ENCODE measurements at places on chromosomes 3 and 15.

DNA sequence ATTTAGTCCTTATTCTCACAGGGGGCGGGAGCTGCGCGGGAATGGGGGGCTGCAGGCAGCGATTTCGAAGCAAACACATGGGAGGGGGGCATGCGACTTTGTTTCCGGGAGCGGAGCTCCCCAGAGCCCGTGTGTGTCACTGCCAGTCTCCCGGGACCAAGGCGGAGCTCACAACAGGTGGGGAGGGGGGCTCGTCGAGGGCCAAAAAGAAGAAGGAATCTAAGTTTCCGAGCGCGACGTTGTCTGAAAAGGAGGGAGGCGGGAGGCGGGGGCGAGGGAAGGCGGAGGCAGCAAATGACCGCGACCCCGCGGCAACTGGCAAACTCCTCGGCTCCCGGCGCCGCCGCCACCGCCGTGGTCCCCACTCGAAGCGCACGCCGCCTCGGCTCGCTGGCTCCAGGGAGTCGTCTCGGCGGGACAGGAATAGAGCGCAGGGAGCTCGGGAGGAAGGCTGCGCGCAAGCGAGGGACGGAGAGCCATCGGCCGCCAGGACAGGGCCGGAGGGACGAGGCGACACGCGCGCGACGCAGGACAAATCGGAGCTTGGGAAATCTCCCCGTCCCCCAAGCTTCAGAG, 1.4 kb downstream of the FOXP1 start:
- DNase-seq, result peak; percentile 54

GRCh38 chr15:67040277-67040676, 25.1 kb upstream of the SMAD3 start:
- DNase-seq, result no peak

DNA sequence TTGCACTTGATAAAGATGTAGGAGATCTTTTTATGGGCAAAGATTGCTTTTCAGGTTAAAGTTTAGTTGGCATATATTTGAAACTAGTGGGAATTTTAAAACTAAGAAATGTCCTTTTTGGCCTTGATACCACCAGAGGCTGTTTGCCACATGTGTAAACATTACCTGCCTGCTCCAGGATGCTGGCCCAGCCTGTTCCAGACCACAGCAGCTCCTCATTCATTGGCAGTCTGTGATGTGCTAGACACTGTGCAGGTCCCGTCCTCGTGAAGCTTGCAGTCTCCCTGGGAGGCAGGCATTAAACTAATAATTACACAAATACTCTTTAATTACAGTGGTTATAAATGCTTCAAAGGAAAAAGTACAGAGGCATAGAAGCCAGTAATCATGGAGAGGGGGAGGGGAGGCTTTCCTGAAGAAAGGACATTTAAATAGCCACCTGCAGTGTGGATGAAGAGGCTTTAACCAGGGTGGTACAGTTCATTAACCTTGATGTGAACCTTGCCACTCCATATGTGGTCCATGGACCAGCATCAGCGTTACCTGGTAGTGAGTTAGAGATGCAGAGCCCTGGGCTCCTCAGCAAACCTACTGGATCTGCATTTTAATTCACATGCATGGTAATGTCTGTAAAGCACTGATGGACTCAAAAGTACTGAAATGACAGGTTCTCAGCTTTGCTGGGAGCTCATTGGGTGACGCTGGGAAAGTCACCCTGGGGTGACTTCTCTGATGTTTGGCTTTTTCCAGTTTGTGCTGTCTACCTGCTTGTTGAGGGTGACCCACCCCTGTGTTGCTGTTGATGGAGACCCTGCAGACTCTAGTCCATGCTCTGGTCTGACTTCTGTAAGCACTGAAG, 5.3 kb downstream of the ZNF710 start:
- DNase-seq, result peak; percentile 89

GRCh38 chr15:69035205-69035917, 20.9 kb downstream of the NOX5 start:
- no peak for DNase-seq

- no peak for DNase-seq
Observed at GRCh38 chr15:101326462-101327146, 31.6 kb upstream of the SNRPA1 start.

DNA sequence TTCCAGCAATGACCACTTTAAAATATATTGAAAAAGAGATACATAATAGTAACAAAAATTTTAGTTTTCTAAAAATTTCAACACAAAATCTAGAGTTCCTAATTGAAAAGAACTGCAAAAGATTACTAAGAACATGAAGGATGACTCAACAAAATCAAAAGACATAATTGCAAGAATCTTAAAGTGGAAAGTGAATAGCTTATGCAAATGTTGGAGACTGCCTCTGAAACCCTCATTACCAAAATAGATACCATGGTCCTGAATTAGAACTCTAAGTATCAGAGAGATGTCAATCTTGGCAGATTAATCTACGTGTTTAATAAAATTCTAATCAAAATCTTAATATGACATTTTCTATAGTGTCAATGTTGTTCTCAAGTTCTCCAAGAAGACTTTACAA, 60.7 kb upstream of the SGO1 start:
- DNase-seq, result no peak

DNA sequence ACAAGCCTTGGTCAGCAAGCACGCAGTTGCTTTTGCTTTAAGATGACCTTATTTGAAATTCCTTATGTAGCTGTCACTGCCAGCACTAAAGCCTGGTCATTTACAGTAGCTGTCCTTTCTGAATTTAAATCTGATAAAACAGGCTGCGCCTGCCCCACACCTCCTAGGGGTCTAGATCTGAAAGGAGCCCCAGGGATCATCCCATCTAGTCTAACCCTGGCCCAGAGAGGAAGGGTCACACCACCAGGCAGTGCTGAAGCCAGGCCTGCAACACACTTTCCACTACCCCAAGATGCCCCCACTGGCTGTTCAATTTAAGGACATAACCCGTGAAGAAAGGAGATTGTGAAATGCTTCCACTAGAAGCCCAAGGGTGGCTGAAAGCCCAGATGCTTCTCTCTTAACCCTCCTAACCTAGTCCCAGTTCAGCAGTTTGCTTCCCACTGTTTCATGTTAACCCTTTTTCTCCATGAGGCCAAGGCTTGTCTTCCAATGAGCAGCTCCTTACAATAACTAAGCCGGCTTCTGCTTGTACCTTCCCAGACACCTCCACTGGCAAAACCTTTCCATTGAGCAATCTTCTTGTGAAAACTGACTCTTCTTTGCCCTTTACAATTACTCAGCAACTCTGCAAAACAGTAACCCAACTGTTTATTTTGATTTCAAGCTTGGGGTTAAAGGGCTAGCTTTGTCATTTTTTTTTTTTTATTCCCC, 198.9 kb upstream of the LPP start:
- no peak for DNase-seq

GRCh38 chr15:100202309-100202960, 139.3 kb downstream of the ADAMTS17 start:
- DNase-seq, result no peak

- DNase-seq, result peak; percentile 63
Observed at GRCh38 chr15:74901612-74902063, 5.0 kb downstream of the FAM219B start.

Data from NCI-H1417 (cell line).